Right cardiac atrium (tissue), 5 donors: ENCODE measurements at places on chromosomes 1 and 21. TPM values are rescaled to one million over a fixed set of nuclear protein-coding genes. Genes with fewer than 3 reads are reported as not detected.

DNA sequence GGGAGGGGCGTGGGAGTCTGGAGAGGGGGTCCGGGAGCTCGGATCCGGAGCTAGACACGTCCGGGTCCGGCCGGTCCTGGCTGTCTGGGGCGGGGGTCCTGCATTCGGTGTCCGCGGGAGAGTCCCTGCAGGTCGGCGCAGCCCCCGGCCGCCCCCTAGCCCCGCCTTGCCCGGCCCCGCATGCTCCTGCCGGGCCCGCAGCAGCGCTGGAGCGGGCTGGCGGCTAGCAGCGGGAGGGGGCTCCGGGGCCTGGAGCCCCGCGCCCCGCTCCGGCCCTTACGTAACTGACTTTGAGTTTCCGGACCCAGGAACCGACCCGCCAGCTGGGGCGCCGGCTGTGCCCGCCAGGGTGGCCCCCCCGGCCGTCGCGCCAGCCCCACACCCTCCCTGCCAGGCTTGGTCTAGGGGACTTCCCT, 26.9 kb upstream of the EPB41 start:
- DNase-seq, result peak; percentile 72

DNA sequence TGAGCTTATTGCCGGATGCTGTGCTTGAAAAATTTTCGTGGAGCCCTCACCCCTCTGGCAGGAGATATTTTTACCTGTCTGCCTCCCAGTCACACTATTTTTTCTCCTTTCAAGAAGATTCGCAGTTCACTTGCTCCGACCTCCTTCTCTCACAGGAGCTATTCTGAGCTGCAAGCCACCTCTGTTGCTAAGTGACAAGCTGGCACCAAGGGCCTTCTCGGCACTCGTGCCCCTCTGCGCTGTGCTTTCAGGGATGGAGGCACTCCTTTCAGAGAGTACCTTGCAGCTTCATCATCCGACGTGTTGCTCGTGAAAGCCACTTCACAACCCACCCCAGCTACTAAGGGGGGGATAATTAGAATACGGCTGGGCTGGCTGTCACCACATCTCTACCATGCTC, 11.6 kb downstream of the SLC6A17 start:
- no peak for DNase-seq

DNA sequence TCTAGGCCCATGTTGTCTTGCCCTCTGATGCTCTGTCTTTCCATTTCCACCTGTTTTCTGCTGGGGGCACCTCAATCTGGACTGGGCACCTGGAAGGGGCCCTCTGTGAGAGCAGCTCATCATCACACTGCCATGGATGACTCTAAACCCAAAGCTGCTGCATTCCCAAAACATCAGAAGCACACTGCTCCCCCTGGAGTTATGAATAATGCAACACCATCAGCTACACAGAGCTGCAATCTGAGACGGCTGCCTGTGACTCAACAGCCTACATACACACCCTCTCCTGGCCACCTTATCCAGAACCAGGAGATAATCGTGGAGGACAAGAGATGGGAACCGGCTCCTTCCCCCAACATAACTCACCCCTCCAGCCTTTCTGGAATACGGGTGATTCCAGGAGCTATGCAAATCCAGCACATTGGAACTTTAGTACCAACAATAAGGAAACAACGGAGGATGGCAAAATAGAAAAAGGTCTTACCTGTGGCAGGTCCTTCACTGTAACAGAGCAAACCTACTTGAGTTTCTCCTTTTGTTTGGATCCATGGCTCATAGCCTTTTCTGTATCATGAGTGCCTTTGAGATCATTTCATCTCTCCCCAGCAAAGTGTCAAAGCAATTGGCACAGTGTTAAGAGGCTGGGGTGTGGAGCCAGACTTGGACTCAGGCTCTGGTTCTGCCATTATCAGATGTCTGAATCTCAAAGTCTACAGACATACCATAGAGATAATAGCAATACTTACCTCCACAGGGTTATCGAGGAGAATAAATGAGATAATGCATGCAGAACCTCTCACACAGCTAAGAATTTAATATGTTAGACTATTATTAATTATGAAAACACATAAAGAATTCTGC, 29.3 kb downstream of the AK2 start:
- DNase-seq, result no peak

GRCh38 chr1:229183588-229183987, 87.3 kb upstream of the RAB4A start:
- DNase-seq, result no peak

- no peak for DNase-seq
These were observed 1122.3 kb upstream of the ADGRL2 start for GRCh38 chr1:80678438-80678837.

GRCh38 chr1:96944432-96945092, 223.0 kb downstream of the PTBP2 start:
- DNase-seq, result no peak

DNA sequence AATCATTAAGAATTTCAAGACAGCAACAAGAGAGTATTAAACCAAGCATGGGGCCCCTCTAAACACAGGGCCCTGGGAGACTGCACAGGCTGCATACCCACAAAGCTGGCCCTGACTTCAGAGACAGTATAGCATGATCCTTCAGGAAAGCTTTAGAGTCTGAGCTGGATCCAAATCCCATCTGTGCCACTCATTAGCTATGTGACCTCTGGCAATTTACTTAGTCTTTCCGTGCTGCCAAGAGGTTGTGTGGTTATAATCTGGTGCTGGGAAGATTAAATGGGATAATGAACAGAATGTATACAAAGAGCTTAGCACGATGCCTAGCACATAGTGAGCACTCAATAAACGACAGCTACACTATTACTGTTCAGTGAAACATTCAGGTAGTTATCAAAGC, 4.0 kb downstream of the PHC2 start:
- no peak for DNase-seq

- DNase-seq, result no peak
These were observed 9.2 kb upstream of the NBPF11 start for GRCh38 chr1:148161053-148161901.

DNA sequence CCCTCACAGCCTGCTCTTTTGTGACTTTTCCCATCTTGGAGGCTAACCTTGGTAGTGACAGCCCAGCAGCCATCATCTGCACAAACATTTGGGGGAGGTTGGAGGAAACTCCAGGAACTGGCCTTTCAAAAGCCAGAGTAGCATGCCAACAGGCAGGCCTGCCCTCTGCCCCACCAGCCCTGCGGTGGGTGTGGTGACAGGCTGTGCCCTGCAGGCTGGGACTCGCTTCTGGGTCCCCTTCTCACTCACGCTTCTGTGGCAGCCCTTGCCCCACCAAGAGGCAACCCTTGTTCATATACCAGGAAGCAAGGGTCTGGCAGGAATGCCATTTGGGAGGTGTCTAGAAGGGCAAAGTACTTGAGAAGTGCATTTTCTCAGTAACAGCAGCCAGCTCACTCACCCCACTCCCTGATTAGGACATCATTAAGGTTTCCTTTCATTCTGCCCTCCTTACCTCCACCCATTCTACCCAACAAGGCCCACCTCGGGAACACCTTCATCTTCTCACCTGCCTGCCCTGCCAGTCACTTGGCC, 20.8 kb upstream of the FAM3B start:
- no peak for DNase-seq

DNA sequence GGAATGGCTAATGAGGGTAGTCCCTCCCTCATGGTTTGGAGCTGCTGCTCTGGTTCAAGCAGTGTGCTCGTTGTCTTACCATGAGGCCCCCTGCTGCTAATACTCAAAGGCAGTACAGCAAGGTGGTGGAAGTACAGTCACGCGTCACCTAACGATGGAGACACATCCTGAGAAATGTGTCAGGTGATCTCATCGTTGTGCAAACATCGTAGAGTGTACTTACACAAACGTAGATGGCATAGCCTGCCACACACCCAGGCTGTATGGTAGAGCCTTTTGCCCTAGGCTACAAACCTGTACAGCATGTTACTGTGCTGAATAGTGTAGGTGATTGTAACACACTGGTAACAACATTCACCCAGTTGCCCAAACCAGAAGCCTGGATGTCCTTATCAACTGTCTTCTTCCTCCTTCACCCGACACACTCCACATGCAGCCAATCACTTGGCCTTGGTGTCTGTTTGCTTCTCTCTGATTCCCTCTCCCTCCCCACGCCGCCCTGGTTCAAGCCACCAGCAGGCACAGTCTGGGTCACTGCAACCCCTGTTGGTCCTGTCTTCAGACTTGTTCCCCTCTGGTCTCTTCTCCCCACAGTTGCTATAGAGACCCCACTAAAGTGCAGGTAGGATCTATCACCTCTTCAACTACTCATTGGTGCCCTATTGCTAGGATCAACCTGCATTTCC, 6.0 kb upstream of the KCNA2 start:
- no peak for DNase-seq

DNA sequence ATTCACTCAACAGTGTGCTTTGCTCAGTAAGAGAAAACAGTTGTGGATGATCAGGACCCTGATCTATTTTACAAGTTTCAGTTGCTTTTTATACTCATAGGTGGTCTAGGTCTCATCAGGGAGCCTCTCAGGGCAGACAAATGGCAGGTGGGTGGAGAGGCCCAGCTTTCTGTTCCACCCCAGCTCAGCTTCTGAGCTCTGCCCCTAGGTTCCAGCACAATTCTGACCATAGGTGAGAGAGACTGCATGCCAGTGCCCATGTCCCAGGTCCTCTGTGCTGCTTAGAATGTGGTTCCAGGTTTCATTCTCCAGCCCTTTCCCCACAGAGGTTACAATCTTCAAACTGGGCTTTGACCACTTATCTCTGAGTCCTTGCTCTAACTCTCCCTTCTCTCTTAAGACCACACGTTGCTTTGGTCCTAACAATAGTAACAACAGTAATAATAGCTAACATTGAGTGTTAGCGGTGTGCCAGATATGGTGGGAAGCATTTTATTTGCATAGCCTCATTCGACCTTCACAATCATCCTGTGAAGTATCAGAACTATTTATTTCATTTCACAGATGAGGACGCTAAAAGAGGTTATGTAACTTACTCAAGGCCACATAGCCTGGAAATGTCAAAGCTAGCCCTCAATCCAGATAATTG, 19.6 kb upstream of the DUSP10 start:
- DNase-seq, result no peak

DNA sequence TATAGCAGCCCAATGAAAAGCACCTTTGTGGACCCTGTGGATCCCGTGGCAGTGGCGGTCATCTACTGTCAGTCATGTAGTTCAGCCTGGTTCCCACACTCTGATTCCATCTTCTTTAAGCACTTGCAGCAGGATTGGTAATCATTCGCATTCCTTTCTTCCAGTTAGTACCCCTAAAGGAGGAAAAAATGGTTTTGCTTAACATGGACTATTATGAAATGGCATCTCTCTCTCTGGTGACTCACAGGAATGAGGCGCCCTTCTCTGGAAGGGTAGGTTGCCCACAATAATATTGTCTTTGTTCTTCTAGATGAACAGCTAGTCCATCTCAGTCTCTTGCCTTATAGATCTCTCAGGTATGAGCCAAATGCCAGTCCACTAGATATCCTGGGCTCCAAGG, 127.9 kb upstream of the MROH9 start:
- no peak for DNase-seq

DNA sequence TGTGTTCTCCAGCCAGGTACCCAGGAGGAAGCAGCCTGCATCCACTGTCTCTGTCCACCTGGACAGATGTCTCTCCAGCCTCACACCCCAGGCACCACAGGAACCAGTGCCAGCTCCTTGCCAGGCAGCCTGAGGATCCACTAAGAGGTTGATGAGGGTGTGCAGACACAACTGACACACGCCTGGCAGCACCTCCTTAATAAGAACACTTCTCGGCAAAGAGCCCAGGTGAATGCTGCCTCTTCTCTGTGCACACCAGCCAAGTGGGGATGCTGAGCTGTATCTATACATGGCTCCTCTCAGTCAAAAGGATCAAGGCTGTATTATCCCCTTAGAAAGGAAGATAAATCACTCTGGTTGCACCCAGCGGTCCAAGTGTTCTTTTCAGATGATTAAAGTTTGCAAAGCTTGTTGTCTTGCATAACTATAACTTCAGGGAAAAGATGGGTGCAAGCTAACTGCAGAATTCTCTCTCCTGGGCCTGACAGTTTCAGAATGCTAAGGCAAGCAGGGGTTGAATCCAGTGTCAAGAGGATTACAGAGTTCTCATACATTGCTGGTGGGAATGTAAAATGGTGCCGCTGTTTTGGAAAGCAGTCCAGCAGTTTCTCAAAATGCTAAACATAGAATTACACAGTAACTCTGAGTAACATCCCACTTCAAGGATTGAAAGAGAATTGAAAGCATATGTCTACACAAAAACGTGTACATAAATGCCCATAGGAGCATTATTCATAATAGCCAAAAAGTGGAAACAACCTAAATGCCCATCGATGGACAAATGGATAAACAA, 3.7 kb upstream of the CAPN8 start:
- DNase-seq, result no peak

DNA sequence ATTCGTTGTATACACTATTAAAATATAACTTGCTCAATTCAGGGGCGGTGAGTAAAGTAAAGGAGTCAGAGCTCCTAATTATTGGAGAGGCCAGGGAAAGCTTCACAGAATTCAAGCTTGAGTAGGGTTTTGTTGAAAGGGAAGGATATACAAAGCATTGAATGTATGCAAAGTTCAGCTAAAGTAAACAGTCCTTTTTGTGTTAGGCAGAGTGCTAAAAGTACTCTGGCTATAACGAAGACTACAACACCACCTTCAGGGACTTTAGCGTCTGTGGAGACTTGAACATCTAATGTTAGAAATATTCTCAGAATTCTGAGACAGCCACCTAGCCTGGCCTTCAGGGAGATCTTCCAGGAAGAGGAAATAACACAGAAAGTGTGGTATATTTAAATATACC, 1.1 kb downstream of the FALEC start:
- DNase-seq, result no peak

ZBED6 gene
- total RNA-seq, result 15.7 TPM

OR2L8 gene
- total RNA-seq, result not detected

KRTAP19-3 gene
- not detected for total RNA-seq

PRSS38 gene
- not detected for total RNA-seq

TGFB2 gene
- total RNA-seq, result 4.5 TPM

CADM3 gene
- total RNA-seq, result 6.8 TPM
